Stomach (tissue), 19 donors: ENCODE measurements at places on chromosomes 2 and 18. TPM values are rescaled to one million over a fixed set of nuclear protein-coding genes. Genes with fewer than 3 reads are reported as not detected.

The KIF5C gene
- total RNA-seq = 14.7 TPM

- H3K36me3 ChIP-seq = no peaks in the 10 kb centered on the region
- no peak overlapping the region for H3K4me3 ChIP-seq
- H3K4me1 ChIP-seq = peaks cover 3% of the 10 kb centered on the region
- no peak for DNase-seq
These were observed 79.1 kb downstream of the TWIST2 start for GRCh38 chr2:238926761-238927611.

DNA sequence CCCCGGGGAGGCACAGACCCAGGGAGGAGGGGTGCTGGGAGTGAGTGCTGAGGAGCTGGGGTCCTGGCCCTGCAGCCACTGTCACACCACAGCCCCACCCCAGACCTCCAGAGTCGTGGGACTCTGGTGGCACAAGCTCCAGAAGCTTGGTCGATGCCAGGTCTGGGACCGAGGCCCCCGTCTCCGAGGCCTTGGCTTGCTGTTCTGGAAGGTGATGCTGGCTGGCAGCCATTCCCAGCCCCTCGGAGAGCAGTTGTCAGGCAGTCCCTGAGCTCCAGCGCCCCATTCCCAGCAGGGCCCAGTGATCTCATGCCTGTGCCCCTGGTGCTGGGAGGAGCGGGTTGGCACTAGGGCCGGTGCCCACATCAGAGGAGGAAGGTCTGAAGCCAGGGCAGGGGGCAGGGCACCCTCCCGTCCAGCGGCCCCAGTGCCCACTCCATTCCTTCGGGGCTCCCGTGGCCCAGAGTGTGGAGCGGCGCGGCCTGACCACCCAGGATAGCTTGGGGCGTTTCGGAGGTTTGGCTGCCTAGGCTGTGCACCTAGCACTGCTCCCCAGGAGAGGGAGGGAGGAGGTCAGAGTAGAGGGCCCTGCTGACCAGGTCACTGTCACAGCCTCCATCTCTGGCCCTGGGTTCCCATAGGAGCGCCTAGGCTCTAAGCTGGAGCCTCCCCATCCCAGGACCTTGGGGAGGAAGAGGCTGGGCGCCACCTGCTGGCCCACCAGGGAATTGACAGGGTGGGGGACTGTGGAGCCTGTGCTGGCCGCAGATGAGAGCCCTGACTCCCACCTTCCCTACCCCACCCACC lies 16.8 kb upstream of the ALPI start:
- peaks cover 3% of the 10 kb centered on the region for H3K27me3 ChIP-seq
- peak; percentile 53 for DNase-seq
- H3K36me3 ChIP-seq = no peaks in the 10 kb centered on the region
- H3K4me1 ChIP-seq = no peaks in the 10 kb centered on the region

DNA sequence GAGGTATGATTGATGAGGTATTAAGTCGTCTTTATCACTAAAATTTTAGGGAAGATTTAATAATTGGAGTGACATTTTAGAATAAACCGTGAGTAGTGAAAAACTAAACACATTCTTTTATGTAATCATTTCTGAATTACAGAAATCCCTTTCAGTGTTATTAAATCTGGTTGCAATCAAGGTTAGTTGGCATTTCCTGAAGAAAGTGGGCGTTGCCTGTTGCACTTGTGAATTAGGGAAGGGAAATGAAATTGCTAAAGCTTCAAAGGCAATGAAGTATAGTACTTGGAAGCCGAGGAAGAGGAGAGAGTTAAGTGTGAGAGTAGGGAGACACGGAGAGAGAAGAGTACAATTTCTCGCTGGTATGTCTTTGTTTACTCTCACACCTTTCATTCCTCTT lies 274.5 kb downstream of the SLC8A1 start:
- no peak overlapping the region for H3K27ac ChIP-seq
- no peaks in the 10 kb centered on the region for H3K36me3 ChIP-seq
- no peaks in the 10 kb centered on the region for H3K27me3 ChIP-seq
- DNase-seq = no peak

- no peak for DNase-seq
- no peak overlapping the region for H3K27ac ChIP-seq
- H3K36me3 ChIP-seq = no peaks in the 10 kb centered on the region
These were observed 507.9 kb downstream of the TXNL1 start for GRCh38 chr18:56130481-56130880.

- no peak overlapping the region for H3K27ac ChIP-seq
- H3K27me3 ChIP-seq = no peaks in the 10 kb centered on the region
- H3K4me1 ChIP-seq = no peaks in the 10 kb centered on the region
- no peaks in the 10 kb centered on the region for H3K36me3 ChIP-seq
- H3K4me3 ChIP-seq = no peak overlapping the region
- DNase-seq = no peak
These were observed 94.2 kb downstream of the DOK6 start for GRCh38 chr18:69494841-69495240.

DNA sequence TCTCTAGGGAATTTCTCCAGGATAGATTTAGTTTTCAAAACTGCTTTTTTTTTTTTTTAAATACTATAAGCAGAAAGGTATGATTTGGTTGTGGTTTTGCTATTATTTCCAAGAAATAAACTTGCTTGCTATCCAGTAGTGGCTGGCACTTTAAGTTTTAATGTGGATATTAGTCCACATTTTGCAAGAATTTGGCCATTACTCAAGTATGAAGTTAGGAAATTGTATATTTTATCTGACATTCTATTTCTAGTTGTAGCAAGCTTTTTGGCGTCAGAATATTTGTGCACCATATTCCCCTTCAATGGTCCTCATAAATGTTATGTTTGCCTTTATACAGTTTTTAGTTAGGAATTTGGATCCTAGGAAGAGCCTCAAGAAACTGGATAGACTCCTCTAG lies 226.3 kb downstream of the ZNF521 start:
- no peak overlapping the region for H3K27ac ChIP-seq
- no peak for DNase-seq
- H3K36me3 ChIP-seq = no peaks in the 10 kb centered on the region
- H3K27me3 ChIP-seq = no peaks in the 10 kb centered on the region
- no peaks in the 10 kb centered on the region for H3K4me1 ChIP-seq
- H3K4me3 ChIP-seq = no peak overlapping the region

The KCNS3 gene
- total RNA-seq = 31.0 TPM
